ENCODE measurements at places on chromosomes 3 and 15. TPM values are rescaled to one million over a fixed set of nuclear protein-coding genes. Genes with fewer than 3 reads are reported as not detected.

SERINC4 gene
- 0.13 TPM for total RNA-seq

DNA sequence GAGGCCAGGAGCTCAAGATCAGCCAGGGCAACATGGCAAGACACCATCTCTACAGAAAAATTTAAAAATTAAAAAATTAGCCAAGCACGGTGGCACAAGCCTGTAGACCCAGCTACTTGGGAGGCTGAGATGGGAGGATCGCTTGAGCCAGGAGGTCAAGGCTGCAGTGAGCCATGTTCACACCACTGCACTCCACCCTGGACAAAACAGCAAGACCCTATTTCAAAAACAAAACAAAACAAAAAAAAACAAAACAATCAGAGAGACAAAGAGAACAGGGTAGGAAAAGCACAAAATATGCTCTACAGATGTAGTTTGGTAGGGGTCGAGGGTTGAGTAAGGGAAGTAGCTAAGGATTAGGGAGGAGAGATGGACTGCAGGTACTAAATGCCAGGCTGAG, 3.4 kb downstream of the DYNLT2B start:
- DNase-seq, result no peak

DNA sequence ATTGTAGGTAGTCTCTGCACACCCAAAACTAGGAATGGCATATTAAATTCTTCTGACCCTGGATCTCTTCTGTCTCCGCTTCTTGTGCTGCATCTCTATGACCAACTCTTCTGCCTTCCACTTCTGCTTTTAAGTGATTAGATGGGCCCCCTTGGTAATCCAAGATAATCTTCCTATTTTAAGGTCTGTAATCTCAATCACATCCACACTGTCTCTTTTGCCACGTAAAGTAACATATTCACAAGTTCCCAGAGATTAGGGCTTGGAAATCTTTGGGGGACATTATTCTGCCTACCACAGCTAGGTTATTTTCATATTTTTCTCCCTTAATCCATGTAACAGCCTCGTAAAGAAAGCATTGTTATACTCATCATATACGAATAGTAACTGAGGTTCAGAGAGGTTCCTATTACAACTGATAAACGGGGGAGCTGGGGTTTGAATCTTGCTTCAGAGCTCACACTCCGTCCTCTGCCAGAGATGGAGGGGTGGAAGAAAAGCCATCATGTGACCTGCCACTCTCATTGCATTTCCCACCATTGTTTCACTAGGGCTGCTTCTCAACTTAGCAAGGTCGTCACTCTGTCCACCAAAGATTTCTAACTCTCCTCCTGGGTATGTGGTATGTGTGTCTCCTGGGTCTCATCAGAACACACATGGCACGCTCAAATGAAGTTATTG, 6.6 kb upstream of the CD47 start:
- DNase-seq, result no peak

- DNase-seq, result no peak
Observed at GRCh38 chr15:70272565-70273355, 175.0 kb upstream of the TLE3 start.

DNA sequence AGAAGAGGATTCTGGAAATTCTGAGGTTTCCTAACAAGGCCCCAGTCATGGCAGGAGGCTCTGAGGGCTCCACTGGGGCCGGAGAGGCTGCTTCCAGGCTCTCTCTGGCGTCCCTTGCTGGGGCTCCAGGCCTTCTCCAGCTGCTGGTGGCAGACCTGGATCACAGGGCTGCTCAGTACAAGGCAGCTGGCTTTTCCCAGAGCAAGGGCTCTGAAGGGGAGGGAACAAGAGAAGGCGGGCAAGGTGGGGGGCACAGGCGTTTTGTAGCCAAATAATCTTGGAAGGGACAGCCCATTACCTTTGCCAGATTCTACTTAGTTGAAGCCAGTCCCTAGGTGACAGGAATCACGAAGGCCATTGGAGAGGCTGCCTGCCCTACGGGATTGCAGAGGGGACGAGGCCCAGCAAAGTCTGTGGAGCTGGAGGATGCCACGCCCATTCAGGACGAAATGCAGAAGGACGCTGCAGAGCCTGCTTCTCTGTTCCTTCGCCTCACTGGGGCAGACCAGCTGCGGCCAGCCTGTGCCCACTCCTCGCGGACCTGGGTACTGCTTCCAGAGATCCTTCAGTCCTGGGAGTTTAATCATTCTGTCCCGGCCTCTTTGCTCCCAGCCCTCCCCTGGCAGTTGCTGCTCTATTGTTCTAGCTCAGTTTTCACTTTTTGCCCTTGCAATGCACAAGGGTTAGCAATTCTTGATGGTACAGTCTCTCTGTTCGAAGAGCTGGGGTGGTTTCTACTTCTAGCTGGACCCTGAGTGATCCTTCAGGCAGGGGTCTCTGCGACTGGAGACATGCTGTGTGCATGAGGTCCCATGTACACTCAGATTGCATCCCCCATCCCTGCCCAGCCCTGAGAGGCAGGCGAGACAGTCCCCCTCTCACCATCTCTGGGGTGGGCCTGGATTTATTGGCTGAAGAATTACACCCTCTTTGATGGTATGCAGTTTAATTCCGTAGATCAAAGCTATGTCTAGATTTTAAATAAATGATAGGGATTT, 149.3 kb upstream of the MEF2A start:
- DNase-seq, result no peak

Measured in kidney (tissue), 22 donors.